ENCODE measurements at places on chromosomes 3 and 15. TPM values are rescaled to one million over a fixed set of nuclear protein-coding genes. Genes with fewer than 3 reads are reported as not detected.

DNA sequence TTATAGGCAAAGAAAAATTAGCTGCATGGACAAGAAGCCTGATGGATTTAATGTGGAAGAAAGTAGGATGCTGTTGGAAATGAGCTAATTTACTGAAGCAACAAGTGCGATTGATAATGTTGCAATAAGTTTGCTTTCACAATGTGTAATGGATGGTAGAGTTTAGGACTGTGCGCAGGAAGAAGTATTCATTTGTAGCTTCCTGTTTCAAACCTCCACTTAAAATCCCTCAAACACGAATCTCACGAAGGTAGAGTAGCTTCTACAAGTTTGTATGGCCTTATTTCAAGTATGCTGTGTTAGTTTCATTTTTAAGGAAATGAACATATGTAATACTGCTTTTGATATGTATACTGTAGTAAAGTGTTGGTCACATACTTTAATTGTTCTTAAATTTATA is 42.3 kb downstream of the KCNH8 start:
- no peak for DNase-seq

DNA sequence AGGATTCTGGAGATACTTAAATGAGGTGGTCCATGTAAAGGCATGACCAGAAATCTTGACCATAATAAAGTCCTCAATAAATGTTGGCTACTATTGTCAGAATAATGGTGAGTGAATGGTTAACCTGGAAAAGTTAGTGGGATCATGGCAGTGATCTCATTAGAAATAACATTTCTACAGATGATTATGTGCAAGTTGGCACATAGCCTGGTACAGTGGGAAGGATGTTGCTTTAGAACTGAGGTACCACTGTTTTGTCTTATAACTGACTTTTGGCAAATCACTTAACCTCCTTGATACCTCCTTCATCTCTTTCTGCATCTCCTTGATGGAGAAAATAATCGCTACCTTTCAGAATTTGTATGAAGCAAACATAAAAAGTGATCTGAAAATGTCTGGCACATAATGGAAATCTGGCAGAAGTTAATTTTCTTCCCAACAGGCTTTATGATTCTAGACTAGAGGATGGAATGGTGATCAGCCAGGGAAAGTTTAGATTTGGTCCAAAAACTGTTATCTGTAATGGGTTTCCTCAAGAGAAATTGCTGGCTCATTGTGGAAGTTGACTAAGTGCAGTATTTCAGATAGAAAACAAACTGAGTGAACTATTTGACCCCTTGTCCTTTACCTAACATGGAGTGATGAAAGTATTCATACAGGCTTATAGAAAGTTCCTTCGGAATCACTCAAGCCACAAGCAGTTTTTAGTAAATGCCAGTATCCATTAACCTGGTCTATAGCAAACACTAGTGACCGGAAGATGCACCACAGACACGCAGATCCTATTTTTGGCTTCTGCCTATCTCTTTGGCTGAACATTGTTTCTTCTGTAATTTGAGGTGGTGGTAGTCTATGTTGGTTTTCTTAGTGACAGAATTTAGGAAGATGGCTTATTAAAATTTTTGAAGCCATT is 449.6 kb upstream of the TGFBR2 start:
- DNase-seq = no peak

DNA sequence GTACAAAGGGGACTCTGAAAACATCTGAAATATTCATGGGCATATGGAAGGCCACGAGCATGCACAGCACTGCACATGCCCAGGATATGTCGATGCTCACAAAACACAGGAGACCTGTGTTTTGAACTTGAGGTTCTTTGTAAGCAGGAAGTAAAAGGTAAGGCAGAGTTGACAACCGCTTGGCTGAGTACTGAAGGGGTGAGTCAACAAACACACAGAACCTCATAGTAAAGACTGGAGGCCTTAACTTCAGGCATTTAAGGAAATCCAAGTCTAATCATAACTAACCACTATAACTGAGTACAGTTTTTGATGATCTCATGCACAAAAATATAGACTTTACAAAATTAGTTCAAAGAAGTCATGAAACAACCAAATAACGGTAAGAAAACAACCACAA is 80.6 kb downstream of the MYO9A start:
- DNase-seq = no peak

- DNase-seq = no peak
Measured at GRCh38 chr3:189049458-189050236, 122.1 kb upstream of the TPRG1 start.

Gene SLC24A5
- polyA plus RNA-seq = not detected

Gene WNT5A
- 168 TPM for polyA plus RNA-seq

Gene C3orf85
- polyA plus RNA-seq = not detected

Gene STAB1
- polyA plus RNA-seq = not detected

Gene C3orf62
- polyA plus RNA-seq = 2.3 TPM
